BJ (cell line): ENCODE measurements at places on chromosomes 11 and 22. TPM values are rescaled to one million over a fixed set of nuclear protein-coding genes. Genes with fewer than 3 reads are reported as not detected.

- DNase-seq = no peak
Observed at GRCh38 chr11:6531267-6531752, 34.2 kb downstream of the DNHD1 start.

Gene MS4A6E
- not detected in 2 replicates for polyA plus RNA-seq

- no peak for DNase-seq
Observed at GRCh38 chr11:121446752-121447156, 5.4 kb upstream of the SORL1 start.

Gene GGT1
- polyA plus RNA-seq = 2.0 and 2.4 TPM in 2 replicates

Gene NPTXR
- polyA plus RNA-seq = 1.4 and 2.5 TPM in 2 replicates
